ENCODE measurements at places on chromosomes 12 and 14.

DNA sequence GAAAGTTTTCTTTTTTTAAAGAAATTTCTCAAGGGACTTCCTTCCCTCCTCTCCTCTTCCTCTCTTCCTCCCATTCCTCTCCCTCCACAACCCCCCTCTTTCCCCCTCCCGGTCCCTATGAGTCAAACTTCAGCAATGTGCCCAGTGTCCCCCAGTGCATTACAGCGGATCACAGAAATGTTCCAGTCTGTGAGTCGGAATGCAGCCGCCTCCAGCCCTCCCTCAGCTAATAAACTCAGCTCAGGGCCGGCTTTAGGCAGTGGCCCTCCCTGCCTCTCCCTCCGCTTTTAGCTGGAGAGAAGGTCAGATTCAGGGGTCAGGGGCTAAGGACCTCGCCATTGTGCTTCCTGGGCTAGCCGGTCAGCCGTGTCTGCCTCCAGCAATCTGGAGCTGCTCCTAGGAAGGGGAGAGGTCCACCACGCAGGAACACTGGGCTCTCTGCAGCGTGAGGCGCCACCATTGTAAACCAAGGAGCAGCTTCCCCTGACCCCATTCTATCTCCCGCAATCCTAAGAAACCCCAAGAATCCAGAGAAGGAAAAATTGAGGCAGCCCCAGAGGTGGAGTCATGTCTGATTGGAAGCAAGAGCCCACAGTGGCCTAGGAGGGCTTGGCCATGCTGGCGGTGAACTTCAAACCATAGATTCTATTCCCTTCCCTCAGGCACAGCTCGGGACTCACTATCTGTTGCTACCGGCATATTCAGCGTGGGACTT is 1.1 kb upstream of the HDAC7 start:
- DNase-seq, result no peak

GRCh38 chr12:29863665-29864064 is 79.9 kb upstream of the TMTC1 start:
- DNase-seq, result no peak

DNA sequence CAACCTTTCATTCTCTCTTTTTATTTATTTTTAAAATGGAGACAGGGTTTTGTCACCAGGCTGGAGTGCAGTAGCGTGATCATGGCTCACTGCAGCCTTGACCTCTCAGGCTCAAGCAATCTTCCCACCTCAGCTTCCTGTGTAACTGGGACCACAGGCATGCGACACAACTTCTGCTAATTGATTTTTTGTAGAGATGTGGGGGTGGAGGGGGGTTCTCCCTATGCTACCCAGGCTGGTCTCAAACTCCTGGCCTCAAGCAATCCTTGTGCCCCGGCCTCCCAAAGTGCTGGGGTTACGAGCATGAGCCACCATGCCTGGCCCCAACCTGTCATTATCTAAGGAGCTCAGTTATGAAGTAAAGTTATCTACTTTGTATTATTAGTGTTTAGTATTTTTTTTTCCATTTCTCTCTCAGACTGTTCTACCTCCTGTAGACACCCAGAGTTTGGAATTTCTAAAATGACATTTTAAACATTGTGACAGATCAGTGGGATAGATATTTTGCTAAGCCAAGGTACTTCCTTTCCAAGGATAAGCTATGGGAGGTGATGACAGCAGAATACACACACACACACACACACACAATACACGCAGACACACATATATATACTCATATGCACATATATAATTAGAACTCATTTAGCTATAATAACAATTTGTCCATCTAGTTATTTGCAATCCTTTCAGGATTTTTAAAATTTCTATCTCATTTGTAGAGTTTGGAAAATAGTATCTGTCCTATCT is 2.1 kb upstream of the USP44 start:
- DNase-seq, result no peak

- no peak for DNase-seq
Observed at GRCh38 chr12:8951744-8952143, 2.3 kb upstream of the M6PR start.

DNA sequence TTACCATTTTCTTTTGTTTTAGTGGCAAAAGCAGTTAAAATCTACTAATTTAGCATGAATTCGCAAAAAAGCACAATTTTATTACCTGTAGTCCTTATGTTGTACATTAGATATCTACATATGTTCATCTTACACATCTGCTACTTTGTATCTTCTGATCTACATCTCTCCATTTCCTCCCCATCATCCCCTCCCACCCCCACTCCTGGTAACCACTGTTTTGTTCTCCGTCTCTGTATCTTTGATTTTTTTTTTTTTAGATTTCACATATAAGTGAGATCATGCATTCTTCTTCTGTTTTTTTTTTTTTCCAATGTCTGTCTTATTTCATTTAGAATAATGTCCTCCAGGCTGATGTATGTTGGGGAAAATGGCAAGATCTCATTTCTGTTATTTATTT is 922.7 kb downstream of the VRK1 start:
- no peak for DNase-seq

DNA sequence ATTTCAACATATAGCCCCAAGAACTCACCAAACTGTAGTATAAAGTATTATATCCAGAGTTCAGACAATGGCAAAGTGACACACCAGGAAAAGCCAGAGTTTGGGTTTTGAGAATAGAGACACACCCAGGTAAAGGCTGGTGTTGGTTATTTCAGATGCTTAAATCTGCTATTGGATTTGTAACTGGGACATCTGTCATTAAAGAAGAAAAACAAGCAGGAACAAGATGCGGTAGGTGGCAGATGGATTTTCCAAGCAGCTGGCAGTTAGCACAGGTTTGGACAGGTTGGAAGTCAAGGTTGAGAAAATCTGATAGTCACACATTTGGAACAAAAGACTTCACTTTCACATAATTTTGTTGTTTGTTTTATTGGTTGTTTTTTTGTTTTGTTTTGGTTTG is 14.4 kb upstream of the CDK17 start:
- DNase-seq, result no peak

DNA sequence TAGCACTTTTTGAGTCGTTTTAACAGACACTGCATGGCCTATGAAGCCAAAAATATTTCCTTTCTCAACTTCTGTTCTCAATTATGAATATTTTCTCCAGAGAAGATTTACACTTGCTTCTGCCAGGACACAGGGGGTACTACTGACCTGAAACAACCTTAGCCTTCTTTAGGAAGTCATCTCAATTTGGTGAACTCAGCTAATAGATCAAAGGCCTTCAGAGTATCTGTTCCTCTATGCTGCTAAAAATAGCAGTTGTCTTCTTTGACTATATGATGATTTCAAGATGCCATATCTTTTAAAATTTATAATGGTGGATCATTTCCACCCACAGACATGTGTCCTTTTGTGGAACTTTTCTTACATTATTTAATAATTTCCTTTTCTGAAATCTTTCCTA is 14.0 kb upstream of the NDUFA12 start:
- DNase-seq, result no peak

- no peak for DNase-seq
Observed at GRCh38 chr12:26109343-26109881, 15.4 kb downstream of the BHLHE41 start.

DNA sequence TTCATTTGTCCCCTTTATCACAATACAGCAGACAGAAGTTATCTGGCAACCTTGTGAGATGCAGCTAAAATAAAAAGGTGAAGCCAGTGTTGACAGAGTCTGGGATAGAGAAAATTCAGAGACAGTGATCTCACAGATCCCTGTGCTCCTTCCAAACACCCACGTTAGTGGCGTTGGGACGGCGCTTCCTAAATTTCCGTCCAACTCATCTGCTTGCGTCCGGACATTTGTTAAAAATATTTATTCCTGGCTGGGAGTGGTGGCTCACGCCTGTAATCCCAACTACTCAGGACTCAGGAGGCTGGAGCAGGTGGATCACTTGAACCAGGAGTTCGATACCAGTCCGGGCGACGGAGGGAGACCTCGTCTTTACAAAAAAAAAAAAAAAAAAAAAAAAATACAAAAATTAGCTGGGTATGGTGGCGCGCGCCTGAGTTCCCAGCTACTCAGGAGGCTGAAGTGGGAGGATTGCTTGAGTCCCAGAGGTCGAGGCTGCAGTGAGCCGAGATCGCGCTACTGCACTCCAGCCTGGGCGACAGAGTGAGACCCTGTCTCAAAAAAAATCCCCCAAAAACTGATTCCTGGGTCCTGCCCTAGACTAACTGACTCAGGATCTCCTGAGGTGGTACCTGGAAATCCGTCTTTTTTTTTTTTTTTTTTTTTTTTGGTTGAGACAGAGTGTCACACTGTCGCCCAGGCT is 708 bp upstream of the TCTN1 start:
- DNase-seq, result no peak

DNA sequence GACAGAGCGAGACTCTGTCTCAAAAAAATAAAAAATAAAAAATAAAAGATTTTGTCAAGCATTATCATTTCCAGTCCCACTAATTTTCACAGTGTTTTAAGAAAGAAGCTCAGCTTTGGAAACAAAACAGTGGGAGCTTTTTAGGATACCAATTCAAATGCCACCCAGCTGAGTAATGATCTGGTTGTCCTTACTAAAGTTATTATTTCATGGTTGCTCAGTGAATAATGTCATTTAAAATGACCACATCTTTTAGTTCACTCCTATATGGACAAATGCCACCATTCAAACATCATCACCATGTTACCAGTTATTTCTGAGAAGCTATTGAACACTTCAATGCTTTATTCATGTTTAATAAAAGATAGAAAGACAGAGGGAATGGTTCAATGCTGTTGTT is 365.0 kb downstream of the CCER1 start:
- DNase-seq, result no peak

GRCh38 chr12:62519043-62519442 is 52.4 kb downstream of the MON2 start:
- no peak for DNase-seq

GRCh38 chr14:36718216-36718615 is 56.6 kb downstream of the PAX9 start:
- no peak for DNase-seq

DNA sequence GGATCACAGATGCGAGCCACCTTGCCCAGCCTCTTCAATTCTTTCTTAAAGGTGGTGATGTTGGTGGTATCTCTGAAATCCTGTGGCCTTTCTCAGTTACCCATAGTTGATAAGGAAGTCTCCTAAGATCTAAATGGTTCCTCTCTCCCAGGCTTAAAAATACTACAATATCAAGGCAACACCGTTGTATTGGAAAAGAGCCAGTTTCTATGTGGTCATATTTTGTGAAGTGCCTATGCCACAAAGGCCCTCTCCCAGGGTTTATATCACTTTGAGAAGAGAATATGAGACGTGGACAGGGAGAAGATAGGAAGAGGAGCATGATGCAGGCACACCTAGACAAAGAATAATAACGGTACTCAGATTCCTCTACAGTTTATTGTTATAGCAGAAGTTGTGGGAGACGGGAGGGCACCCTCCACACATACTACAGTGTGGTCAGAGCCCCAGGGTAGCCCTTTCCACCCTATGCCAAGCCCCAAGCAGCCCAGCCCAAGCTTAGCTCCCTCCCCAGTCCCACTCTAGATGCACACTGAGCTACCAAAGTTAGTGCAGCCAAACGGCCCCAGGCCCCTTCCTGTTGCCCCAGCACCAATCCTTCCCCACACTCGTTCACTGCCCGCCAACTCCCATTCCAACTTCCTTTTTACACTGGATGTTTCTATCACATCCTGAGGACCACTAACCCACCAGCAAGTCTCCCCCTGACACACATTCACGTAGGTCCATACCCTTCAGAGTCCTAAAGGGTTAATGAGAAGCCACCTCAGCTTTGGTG is 8.3 kb downstream of the NDRG2 start:
- DNase-seq, result no peak

GRCh38 chr14:22481546-22481945 is 107.5 kb downstream of the DAD1 start:
- no peak for DNase-seq

- DNase-seq, result no peak
Observed at GRCh38 chr14:55689981-55690871, 110.2 kb downstream of the KTN1 start.

- no peak for DNase-seq
Observed at GRCh38 chr12:26535826-26536225, 297.2 kb downstream of the ITPR2 start.

DNA sequence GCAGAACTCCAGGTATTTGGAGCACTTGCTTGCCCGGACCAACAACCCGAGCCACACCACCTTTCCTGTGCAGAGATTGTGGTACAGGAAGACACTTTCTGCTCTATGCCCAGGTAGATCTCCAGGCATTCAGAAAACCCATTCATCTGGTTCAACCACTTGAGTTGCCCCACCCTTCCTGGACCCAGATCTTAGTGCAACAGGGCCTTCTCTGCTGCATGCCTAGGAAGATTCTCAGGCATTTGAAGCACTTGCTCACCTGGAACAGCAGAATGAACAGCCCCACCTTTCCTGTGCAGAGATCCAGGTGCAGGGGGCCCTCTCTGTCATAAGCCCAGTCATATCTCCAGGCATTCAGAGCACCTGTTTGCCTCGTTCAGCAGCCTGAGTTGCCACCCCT is 412.8 kb upstream of the MGAT4C start:
- DNase-seq, result no peak

- DNase-seq, result no peak
Observed at GRCh38 chr14:55125403-55125802, 3.6 kb upstream of the LGALS3 start.

DNA sequence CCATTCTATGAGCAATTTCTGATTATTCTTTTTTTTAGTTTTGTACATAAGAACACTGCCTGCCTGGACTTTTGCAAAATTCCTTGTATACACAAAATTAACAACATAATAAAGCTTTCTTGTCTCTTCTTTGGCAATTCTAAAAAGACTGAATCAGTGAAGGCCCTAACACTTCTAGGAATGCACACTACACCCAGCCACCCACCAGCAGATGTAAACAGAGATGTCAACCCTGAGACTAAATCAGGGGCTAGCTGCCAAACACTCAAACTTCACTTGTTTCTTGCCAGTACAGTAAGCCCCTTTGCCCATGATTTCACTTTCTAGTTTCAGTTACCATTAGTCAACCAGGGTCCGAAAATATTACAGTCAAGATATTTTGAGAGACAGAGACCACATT is 15.5 kb downstream of the DCAF5 start:
- no peak for DNase-seq

GRCh38 chr12:69821456-69822159 is 3.4 kb upstream of the MYRFL start:
- no peak for DNase-seq

DNA sequence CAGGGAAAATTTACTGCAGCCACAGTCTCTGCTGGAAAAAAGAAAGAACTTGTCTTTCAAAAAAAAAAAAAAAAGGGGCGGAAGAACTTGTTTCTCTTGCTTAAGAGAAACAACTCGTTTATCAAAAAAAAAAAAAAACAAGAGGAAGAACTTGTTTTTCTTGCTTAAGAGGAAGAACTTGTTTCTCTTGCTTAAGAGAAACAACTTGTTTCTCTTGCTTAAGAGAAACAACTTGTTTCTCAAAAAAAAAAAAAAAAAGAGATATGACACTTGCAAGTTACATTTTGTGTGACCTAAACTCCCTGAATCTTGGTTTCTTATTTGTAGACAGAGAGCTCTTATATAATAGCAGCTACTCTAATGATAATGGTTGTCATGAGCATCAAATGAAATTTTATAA is 44.7 kb upstream of the USP15 start:
- no peak for DNase-seq

DNA sequence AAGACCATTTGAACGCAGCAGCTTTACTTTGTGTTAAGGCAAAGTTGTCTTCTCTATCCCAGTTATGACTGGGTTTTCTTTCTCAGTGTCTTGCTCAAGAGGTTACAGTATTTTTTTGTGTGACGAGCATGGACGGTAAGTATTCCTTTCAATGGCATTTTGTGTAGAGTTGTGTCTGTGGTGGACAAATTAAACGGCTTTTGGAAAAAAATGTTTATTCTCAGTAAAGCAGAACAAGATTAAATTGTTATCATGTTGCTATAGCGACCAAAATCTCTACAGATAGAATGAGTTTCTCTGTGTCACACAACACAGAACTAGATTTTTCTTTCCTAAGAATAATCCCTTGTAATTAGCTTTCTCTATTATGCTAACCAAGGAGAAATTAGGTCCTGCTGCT is 417.1 kb downstream of the AEBP2 start:
- no peak for DNase-seq

Data from activated CD4-positive, alpha-beta T cell treated with anti-CD3 and anti-CD28 coated beads, Interleukin-2, amount 50 U/mL, for 24 hours (primary cell).